ENCODE measurements at places on chromosomes 7 and 10.
A peak's percentile ranks its signal among the peaks of the same experiment; 100 is the strongest.

GRCh38 chr7:113093561-113093960, 6.9 kb upstream of the GPR85 start:
- DNase-seq = no peak

GRCh38 chr7:48147078-48147591, 24.1 kb upstream of the ABCA13 start:
- no peak for DNase-seq

DNA sequence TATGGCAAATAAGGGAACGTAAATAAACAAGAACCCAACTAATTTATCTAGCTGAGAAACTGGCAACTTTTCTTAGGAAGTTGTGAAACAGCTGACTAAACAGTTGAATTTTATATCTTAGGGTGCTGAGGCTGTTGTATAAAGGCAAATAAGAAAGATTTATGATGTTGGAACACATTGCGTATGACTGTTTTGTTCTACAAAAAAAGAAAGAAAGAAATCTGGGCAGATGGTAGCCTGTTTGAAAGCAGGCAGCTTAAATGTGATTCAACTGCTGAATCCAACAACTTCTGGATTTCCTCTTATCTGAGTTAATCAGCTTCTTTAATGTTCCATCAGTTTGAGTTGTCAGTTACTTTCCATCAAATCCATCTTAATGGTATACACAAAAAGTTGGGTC, 214.5 kb downstream of the SNX13 start:
- no peak for DNase-seq

- no peak for DNase-seq
Observed at GRCh38 chr7:38817526-38817925, 91.5 kb downstream of the VPS41 start.

DNA sequence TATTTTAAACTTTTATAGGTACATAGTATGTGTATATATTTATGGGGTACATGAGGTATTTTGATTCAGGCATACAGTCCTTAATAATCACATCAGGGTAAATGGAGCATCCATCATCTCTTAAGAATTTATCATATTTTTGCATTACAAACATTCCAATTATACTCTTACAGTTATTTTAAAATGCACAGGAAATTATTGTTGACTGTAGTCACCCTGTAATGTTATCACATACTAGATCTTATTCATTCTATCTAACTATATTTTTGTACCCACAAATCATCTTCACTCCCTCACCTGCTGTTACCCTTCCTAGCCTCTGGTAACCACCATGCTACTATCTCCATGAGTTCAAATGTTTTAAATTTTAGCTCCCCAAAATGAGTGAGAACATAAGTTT, 56.3 kb upstream of the FAM3C start:
- DNase-seq = no peak

DNA sequence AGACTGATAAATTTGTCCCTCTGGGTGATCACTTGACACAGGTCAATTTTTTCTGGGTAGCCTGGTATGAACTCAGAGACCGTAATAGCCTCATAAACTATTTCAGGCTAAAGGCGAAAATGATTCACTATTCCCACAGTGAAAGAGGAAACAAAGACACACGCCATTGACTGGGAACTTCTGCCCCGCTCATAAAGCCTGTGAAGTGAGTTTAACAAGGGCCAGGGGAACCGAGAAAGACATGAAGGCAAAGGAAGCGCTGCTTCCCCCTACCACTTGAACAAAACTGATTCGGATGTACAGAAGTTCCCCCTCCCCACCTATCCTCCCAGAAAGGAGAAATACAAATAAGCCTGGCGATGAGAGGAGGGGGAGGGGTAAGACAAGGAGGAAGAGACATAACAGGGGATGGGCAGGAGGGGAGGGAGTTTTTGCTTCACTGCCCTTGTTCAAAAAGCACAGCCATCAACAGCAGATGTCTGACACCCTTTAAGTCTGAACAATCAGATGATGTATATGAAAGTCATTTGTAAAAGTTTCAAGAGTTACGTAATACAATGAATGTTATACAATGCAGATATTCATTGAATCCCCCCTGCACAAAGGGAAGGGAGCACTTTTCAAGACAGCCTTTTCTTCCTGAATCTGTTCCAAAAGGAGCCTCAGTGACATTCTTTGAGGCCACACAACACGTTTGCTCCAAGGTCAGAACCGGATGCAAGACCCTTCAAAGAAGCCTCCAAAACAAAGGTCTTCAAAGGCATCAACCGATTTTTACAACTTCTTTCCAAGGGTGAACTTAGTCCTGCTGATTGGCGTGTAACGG, 734 bp downstream of the ABCB4 start:
- DNase-seq = no peak

- DNase-seq = no peak
Observed at GRCh38 chr7:24057243-24057642, 226.7 kb upstream of the NPY start.

GRCh38 chr10:3655528-3655927, 129.5 kb downstream of the KLF6 start:
- no peak for DNase-seq

- DNase-seq = peak; percentile 85
Observed at GRCh38 chr10:13160934-13161856, at the start of gene MCM10. TSS of gene MCM10 (plus strand) at chr10:13161558. CDS start at chr10:13164203, 2,645 bp downstream.

- no peak for DNase-seq
Observed at GRCh38 chr10:78774999-78775711, 293.6 kb upstream of the ZMIZ1 start.

- no peak for DNase-seq
Observed at GRCh38 chr10:132616996-132617736, 79.6 kb downstream of the INPP5A start.

GRCh38 chr10:48525113-48525512, 79.8 kb downstream of the ARHGAP22 start:
- no peak for DNase-seq

DNA sequence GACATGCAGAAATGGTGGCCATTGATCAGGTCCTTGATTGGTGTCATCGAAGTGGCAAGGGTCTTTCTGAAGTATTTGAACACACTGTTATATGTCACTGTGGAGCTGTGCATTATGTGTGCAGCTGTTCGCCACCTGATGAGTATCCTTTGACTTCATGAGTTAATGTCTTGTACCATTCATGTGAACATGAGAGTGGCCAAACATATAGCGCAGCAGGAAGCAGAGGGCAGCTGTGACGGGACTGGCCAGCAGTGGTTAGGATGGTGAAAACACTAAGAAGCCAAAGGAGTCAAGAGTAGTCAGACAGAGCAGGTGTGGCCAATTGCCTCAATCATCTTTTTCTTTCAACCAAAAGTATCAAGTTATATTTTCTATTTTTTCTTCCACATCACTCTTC, 167.4 kb downstream of the IMMP2L start:
- DNase-seq = no peak

GRCh38 chr10:110511734-110512449, 14.2 kb downstream of the DUSP5 start:
- no peak for DNase-seq

DNA sequence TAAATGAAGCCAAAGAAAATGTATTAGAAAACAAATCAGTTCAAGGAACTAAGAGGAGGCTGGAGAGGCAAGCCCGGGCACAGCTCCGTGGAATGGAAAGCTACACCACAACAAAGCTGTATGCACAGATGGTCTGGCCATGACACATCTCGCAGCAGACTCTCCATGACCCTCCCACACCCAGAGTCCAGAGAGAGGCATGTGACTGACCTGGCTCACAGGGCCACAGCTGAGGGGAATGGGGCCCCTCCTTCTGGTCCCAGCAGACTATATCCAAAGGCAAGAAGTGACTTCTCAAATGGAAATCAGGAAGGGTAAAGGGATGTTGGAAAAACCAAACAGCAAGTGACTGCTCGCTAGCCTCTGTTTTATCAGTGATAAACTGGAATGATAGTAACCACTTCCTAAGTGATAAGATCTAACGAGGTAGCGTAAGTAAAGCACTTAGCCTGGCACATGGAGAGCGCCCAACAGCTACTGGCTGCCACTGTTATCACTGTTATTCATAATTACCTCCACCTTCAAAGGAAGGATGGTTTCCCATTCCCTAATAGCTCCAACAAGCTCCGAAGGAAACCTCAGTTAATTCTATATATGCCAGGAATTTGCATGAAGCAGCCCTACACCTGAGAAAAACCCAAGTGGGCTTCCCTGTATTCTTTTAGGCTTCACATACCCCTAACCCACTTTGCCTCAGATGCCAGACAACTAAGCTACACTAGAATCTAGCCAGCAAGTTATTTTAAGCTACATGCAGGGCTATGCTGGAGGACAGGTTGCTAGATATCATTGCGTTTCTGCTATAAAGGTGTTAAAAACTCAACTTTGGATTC, 8.4 kb downstream of the OSBPL3 start:
- no peak for DNase-seq

DNA sequence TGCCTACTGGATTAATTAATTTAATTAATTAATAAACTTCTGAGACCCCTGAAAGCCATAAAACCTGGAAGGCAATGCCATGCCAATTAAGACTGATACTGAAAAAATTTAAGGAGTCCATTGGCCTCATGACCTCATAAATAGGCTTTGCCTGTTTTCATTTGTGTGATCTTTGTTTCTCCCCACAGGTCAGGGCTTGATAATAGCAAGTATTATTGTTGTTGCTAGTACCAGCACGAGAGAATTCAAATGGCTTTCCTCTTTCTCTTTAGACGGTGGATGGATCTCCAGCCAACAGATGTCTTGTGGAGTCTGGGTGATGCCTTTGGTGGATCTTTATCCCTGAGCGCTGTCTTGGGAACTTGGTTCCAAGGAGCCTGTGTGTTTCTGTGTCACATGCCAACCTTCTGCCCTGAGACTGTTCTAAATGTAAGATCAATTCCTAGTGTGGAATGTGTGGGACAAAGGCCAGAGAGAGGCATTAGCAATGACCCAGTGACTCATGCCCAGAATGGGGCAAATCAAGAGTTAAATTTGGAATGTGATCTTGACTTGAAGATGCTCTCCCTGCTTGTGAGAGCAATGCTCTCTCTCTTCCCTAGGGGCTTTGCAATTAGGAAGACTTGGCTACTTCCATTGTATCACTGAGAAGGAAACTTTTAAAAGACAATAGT, 17.7 kb downstream of the ACSM6 start:
- no peak for DNase-seq

DNA sequence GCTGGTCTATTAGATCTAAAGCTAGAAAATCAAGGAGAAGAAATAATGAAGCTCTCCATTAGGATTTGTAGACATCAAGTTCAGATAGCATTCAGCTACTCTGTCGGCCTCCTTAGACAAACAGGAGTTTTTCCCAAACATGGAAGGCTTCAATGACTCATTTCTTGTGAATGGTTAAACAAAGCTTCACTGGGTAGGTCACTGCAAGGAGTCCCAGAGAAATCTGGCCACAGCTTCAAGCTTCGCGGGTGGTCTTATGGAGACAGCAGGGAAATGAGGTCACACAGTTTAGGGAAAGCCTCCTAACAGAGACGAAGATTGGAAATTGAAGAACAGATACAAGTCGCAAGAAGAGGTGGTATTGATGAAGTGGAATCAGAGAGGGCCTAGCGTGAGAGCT, 22.6 kb upstream of the LRRC72 start:
- no peak for DNase-seq

DNA sequence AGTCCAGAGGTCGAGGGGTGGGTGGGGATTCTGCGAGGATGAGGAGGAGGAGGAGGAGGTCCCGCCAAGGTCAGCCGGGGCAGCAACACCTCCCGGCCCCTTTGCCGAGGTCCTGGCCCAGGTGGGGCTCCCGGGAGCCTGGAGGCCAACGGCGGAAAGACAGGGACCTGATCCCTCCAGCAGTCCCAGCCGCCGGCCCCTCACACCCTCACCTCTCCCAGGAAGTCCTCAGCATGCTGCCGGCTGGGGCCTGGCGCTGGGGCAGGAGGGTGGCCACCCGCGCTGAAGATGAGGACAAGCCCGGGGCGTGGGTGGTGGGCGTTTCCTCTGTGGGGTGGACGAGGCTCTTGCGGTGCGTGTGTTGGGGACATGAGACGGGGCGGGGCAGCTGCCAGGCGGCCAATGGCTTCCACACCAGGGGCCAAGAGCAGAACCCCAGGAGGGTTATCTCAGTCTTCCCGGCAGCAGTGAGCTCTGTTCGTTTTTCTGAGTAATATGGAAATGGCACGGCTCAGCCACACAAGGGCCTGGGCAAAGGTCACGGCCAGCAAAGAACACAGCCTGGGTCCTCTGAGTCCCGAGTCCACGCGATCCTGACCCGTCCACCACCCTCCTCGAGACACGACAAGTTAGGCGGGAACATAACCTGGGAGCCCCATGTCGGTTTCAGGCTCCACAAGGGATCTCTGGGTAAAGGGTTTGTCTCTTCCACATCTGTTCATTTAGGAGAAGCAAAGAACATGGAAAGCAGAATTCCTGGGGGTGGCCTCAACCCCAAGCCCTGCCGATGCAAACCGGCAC, 82.9 kb upstream of the PDGFA start:
- no peak for DNase-seq

Measured in esophagus squamous epithelium (tissue), 5 donors.